ENCODE measurements at places on chromosomes 16 and 17. TPM values are rescaled to one million over a fixed set of nuclear protein-coding genes. Genes with fewer than 3 reads are reported as not detected.

GRCh38 chr16:67884684-67885083, at the start of gene NRN1L:
NRN1L (plus strand) TSS chr16:67884885; CDS start chr16:67884904, 19 bp downstream.
- DNase-seq = peak; percentile 67

DNA sequence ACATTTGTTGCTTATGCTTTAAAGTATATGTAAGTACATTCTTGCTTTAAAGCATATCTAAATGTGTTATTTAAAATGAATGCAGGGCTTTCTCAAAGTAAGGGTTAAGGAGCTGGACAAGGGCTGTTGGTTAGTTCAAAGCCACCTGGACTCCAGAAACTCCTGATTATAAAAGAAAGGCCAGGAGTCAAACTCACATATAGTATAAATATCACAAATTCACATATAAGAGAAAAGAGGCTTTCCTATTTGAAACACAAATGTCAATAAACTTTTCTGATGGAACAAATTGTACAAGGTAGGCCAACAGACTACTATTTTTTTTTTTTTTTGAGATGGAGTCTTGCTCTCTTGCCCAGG, 84.5 kb upstream of the CORO6 start:
- no peak for DNase-seq

Gene KRTAP4-4
- polyA plus RNA-seq = not detected

GRCh38 chr16:79092846-79093245, 507.7 kb downstream of the MAF start:
- no peak for DNase-seq

DNA sequence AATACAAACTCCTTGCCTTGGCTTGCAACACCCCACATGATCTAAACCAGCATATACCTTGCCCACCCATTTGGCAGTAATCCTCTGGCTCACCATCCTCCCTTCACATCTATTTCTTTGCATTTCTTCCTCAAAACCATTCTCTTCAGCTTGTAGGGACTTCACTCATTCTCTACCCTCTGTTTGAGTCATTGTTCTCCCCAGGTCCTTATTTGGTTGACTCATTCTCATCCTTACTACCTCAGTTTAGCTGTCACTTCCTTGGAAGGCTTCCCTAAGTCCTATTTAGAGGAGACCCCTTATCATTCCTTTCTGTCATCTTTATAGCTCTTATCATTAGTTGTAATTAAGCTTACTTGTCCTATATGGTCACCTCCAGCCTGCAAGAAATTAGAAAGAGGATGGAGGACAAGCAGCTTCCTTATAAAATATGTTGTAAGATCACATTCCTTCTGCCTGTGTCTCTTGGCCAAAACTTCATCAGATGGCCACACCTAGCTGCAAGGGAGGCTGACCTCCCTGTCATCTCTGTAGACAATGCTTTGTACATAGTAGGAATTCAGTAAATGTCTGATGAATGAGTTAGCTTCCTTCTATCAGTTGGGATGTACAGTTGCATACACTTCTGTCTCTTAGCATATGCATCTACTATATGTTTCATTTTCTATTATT, 1.7 kb downstream of the TTC19 start:
- no peak for DNase-seq

Gene TRIM72
- 0.13 TPM for polyA plus RNA-seq

Gene RND2
- 2.7 TPM for polyA plus RNA-seq

Gene SMTNL2
- 70.0 TPM for polyA plus RNA-seq

- DNase-seq = no peak
Observed at GRCh38 chr16:31038993-31039392, 5.6 kb downstream of the STX4 start.
